ENCODE measurements at places on chromosomes 4 and X.

GRCh38 chr4:114599231-114599902 lies 760 bp downstream of the UGT8 start:
- no peak for DNase-seq

GRCh38 chr4:3701736-3702560 lies 64.2 kb upstream of the ADRA2C start:
- DNase-seq: no peak

DNA sequence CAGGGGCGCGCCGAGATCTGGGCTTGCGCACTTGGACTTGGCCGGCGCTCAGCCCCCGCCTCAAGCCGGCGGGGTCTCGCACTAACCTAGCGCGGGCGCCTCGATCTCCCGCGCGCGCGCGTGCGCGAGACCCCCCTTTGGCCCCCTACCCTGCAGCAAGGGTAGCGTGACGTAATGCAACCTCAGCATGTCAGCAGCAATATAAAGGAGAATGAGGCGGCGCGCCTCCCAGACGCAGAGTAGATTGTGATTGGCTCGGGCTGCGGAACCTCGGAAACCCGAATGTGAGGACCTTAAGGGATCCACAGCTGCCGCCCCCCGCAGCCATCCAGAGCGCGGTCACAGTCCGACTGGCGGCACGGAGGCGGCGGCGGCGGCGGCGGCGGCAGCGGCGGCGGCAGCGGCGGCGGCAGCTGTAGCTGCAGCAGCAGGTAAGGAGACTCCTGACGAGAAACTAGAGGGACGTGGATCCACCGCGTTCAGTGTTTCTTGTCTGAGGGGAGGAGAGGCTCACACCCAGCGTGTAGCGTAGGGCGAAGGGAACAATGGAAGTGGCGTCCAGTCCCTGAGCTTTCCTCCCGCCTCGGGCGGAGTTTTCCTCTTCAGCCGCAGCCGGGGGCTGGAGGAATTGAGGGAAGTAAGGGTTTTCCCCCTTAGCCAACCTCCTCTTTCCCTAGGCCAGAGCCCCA lies at the start of the genes SATL1 and ZNF711:
Gene SATL1 (minus strand): TSS at position 19 of the 689 bp plus-strand sequence. CDS start 134,811 bp downstream, outside the sequence.
Gene ZNF711 (plus strand): TSS at position 231 of the 689 bp plus-strand sequence. CDS start 3,582 bp downstream, outside the sequence.
- no peak for DNase-seq

DNA sequence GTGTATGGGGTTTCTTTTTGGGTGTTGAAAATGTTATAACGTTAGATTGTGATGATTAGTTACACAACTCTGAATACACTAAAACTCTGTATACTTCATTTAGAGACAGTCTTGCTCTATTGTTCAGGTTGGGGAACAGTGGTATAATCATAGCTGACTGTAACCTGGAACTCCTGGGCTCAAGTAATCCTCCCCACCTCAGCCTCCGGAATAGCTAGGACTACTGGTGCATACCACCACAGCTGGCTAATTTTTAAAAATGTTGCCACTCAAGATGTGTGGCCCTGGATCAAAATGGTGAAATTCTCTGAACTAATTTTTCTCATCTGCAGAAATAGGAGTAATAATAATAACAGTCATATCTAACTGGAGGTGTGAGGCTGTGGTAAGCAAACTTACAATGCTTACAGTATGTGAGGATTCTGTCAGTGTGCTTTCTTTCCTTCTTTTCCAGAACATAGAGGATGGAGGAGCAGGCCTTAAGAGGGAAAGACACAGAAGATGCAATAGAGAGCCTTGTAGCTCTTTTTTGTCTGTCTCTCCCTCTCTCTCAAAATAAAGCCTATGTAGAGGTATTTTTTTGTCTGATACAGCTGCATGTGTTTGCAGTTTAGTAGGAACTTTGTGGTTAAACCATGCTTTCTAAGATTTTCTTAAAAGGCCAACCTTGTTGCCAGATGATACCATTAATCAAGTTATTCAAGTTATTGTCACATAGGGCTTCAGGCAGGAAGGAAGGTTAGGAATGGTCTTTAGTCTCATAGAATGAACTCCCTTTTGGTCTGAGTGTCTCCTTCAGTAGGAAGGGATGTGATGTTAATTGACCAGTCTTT lies 7.5 kb downstream of the ADD1 start:
- DNase-seq: no peak

DNA sequence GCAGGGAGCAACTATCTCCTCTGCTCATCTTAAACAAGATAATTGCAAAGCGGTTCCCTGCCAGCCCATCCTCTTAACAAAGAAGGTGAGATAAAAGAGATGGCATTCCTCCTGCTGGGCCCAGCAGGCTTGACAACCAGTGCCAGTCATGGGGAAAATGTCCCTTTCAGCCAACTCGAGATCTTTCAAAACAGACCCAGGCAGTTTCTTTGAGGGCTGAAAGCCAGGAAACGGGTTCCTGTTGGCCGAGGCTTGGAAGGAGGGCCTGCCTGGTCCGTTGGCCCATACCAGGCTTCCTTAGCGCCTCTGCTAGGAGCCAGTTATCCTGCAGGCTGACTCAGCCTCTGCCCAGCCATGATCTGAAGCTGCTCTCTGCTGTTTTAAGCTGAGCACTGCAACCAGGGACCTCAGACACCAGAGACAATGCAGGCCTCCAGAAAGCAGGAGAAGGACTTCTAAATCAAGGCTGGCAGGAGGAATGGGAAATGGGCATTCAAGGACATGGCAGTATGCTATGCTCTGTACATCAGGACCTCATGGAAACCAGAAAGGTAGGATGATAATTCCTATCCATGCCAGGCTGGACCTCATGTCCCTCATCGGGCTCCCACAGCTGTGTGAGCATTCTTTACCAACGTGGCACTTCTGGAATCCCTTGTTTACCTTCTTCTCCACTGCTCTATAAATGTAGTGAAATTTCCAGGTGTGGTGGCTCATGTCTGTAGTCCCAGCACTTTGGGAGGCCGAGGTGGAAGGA lies 42.4 kb upstream of the SLC2A9 start:
- DNase-seq: no peak

DNA sequence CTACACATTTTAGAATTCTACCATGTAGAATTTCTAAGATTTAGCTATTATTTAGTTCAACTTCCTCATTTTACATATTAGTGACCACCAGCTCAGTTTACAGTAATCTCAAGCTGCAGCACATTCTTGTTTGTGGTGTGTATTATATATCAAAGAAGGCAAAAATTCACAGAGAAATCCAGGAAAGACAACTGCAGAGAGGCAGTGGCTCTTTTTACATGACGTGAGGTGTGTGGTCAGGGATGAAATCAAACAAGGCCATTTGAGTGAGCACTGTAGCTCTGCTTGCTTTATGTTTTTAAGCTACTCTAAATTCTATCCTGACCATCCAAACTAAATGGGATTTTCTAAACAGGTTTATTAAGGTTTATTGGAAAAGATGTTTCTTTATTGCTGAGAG lies 71.1 kb downstream of the COL25A1 start:
- DNase-seq: no peak

All from stimulated activated CD8-positive, alpha-beta memory T cell treated with anti-CD3 and anti-CD28 coated beads, Interleukin-15, amount 100 ng/mL, for 4 hours (primary cell).